ENCODE measurements at places on chromosomes 3 and 15.
A peak's percentile ranks its signal among the peaks of the same experiment; 100 is the strongest.

- DNase-seq: peak; percentile 85
Observed at GRCh38 chr3:128383316-128384235, 83.1 kb downstream of the DNAJB8 start.

GRCh38 chr3:126711121-126711760, 7.2 kb downstream of the CHCHD6 start:
- DNase-seq: no peak

GRCh38 chr15:98893401-98893800, 114.2 kb downstream of the PGPEP1L start:
- DNase-seq: no peak

- DNase-seq: no peak
Observed at GRCh38 chr3:13536432-13536831, 12.5 kb upstream of the FBLN2 start.

- no peak for DNase-seq
Observed at GRCh38 chr15:37765786-37766185, 168.7 kb upstream of the TMCO5A start.

- no peak for DNase-seq
Observed at GRCh38 chr15:76953913-76954312, 22.4 kb downstream of the RCN2 start.

GRCh38 chr15:60840306-60840702, 361.4 kb upstream of the ICE2 start:
- no peak for DNase-seq

DNA sequence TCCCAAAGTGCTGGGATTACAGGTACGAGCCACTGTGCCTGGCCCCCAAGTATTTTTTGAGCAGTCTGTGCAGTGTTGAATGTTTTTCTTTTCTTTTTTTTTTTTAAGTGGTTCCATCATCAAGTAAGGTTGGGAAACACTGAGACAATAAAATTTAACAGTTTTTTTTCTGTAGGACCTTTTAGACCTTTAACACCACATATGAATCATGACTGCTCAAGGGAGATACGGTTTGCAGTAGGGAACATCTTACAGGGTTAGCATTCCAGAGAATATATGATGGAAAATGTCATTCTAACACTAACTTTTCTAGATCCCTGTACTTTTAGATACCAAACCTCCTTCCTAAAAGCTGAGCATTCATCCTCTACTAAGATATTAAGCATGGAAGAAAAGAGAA, 41.7 kb downstream of the SNX4 start:
- DNase-seq: no peak

GRCh38 chr3:10085738-10086137, 22.3 kb downstream of the FANCD2OS start:
- DNase-seq: no peak

DNA sequence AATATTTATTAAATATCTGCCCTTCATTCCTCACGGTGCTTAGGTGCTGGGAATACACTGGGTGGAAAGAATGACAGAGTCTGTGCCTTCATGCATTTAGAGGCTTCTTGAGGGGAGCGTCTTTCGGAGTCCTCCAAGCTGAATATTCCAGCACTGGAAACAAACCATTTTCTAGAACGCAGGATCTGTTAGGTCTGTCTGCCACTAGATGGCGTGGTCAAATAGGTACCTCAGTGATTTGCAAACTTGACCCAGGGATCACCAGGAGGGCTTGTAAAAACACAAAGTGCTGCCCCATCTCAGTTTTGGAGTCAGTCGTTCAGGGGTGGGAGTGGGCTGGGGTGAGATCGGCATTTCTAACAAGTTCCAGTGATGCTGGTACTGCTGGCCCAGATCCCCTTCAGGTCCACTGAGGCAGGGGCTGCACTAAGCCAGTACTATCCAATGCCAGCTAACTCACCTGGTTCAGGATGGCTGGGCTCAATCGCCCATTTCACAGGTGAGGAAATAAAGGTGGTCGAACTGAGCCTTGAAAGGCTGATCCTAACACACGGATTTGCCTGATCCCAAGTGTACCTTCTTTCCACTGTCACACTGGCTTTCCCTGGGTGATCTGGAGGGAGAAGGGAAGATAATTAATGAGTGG, 14.8 kb downstream of the ARNT2 start:
- DNase-seq: no peak

DNA sequence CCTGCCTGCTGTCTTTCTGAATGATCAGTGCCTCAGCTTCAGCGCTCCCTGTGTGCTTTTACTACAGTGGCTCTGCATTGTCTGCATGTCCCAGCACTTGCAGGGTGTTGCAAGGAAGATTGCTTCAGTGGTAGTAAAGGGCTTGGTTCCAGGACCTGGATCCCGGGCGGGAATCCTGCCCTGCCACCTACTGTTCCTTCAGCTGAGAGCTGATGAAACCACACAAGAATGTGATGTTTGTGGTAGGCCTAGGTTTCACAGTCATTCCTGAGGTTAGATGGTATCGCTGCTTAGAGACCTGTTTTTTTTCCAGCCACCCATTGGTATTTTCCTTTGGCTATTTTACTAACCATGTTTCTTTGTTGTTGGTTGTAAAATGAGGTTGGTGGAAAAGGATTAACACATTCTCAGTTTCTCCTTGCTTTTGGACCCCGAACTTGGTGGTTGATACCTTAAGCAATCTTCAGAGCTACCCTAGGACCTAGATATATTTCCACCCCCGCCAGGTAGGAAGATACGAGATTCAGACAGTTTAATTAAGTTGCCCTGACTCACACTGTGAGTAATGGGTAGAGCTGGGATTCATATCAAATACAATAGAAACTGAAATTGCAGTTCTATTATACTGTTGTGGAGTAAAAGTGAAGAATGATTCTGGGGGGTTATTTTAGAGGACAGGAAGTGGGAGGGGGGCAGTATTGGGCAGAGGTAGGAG, 11.4 kb downstream of the GPR87 start:
- DNase-seq: no peak

DNA sequence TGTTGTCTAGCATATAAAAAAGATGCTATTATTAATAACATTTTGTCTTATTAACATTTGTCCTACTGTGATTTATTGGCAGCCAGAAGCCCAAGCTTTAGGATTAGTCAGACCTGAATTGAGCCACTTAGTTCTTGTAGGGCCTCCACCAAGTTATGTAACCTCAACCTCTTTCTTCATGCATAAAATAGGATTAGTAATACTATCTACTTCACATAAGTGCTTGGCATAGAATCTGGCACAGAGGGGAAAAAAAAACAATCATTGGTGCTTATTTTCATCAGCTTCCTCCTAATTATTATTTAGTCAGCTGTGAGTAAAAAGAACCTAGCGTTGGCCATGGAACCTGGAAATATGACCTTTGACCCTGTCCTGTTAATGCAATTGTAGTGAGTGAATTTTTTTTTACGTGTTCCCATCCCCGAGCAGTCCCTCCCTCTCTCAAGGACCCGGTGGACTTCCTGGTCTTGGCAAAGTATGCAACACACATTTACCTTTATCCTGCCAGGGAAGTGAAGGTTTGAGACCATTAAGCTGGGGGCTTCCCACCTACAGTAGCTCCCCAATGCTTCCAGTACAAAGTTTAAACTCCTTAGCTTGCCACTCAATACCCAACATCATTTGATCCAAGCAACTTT, 136.8 kb downstream of the FHIT start:
- no peak for DNase-seq

DNA sequence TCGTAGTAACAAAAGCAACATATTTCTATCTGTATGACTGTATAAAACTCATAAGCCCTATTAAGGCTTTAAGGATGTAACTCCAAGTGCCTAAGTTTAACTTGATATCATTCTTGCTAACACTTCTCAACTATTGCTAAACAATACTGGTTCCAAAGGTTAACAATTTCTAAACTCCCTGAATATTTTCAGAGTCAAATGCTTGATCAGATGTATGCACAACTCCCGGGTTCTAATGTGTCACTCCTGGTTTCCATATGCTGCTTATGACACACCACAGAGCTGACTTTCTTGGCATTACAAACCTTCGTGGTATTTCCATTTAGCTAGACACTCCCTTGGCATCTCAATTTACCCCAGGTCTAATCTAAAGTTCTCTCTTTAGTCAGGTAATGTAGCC, 26.3 kb downstream of the DZIP1L start:
- DNase-seq: no peak

DNA sequence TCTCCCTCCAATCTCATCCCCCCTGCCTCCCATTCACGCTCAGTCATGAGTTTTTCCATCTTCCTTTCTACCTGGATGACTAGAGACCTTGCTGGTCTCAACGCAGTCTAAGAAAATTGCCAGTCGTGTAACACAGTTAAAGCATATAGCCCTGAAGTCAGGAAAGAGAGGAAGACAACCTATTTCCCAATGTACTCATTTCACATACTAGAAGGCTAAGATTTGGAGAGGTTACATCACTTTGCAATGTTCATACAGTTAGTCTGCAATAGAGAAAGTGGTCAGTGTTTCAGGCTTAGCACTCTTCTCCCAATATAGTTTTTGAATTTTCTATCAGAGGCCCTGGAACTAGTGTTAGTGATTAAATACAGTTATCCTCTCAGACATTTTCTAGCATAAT, 278.6 kb downstream of the EDEM1 start:
- DNase-seq: no peak

- DNase-seq: no peak
Observed at GRCh38 chr3:43704697-43705096, 14.0 kb downstream of the ABHD5 start.

GRCh38 chr3:110243081-110243480, 828.5 kb upstream of the NECTIN3 start:
- no peak for DNase-seq

GRCh38 chr15:70089692-70089971, 8.1 kb downstream of the TLE3 start:
- DNase-seq: no peak

GRCh38 chr15:65666257-65666656, 44.5 kb downstream of the SLC24A1 start:
- no peak for DNase-seq

DNA sequence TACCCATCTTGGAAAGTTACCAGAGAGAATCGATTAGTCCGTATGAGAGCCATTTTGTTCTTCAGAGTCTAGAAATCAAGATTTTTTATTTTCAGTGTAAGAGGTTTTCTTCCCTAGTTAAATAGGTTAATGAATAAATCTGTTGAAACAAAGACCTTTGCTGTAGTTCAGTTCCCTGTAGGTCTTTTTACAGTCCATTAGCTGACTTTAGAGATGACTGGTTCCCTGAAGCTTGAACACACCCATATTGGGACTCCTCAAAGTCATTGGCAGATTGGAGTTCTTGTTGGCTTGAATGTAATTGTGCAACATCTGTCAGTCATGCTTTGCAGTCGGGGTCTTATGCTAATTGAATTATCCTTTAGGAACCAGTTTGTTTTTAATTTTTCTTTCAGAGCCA, 45.3 kb downstream of the SEMA6D start:
- no peak for DNase-seq

- DNase-seq: no peak
Observed at GRCh38 chr3:45929042-45929679, 14.1 kb upstream of the CXCR6 start.

GRCh38 chr3:10280177-10280529, 12.6 kb downstream of the GHRL start:
- no peak for DNase-seq

DNA sequence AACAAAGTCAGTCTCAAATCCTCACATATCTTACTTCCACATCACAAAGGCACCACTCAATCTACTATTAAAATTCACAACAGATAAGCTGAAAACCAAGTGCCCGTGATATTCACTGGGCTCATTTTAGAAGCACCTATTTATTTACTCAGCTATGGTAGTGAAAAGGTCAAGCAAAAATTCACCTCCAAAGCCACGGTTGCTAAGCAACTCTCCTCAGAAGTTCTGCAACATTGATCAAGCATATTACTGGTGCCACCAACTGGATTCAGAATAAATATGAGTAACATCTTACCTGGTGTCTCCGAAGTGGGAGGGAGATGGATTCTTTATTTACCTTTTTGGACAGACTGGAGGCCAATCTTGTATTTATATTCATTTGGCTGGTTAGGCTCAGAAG, 714.8 kb downstream of the FHIT start:
- DNase-seq: no peak

GRCh38 chr15:80789796-80790195, 10.6 kb downstream of the CEMIP start:
- no peak for DNase-seq

GRCh38 chr3:46867550-46867898, 4.3 kb upstream of the MYL3 start:
- no peak for DNase-seq

DNA sequence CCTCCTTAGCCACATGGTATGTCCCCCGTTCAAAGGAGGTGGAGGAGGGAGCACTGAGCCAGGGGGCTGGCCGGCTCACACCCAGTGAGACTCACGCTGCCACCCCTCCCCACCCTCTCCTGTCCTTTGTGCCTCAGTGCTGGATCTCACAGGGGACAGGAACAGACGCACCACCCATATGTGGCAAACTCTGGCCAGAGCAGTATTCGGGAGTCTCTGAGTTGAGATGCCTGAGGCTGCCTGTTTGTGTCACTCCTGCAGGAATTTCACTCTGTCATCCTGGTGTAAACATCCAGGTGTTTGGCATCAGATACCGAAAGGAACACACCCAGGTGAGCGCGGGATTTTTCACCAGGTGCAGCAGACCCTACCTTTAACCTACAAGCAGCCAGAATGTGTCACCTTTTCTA, 25.7 kb downstream of the RGMA start:
- DNase-seq: no peak

DNA sequence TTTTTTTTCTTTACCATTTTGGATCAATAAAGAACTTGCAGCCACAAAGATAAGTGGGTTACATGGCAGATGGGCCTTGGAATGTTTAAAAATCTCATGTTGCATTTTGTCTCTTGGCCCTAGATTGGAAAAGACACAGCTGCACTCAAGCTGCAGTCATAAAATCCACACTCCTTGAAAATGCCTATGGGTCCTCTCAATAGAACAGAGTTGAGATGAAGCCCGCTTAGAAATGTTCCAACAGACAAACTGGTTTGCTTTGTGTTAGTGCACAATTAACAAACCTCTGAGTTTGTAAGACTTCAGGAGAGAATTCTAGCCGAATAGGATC, 401.2 kb upstream of the CDIN1 start:
- no peak for DNase-seq

DNA sequence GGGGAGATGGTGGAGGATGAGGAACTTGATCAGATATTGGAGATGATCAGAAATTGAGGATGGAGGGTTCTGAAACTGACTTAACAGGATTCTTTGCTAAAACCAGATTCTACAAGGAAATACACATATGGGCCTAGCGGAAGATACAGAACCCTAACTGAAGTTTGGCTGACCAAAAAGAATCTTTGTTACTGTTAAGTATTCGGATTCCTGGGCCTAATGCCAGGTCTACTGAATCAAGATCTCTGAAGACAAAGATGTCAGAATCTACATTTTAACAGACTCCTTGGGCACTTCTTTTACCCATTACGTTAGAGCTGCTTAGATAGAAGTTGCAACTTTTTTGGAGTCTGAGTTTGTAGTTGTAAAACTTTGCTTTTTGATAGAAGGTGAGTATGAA, 137.7 kb downstream of the FNDC3B start:
- no peak for DNase-seq

DNA sequence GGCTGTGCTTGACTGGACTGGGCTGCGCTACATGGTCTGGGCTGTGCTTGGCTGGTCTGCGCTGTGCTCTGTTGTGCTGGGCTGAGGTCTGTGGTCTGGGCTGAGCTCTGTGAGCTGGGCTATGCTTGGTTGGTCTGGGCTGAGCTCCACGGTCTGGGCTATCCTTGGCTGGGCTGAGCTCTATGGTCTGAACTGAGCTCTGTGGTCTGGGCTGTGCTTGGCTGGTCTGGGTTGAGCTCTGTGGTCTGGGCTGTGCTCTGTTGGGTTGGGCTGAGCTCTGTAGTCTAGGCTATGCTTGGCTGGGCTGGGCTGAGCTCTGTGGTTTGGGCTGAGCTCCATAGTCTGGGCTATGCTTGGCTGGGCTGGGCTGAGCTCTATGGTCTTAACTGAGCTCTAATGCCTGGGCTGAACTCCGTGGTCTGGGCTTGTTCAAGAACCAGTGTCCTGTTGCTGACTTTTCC, 92.0 kb downstream of the PLXNA1 start:
- no peak for DNase-seq
